ENCODE measurements at places on chromosomes 12 and 14.

GRCh38 chr14:61458766-61459165, 137.4 kb downstream of the PRKCH start:
- no peak for DNase-seq

DNA sequence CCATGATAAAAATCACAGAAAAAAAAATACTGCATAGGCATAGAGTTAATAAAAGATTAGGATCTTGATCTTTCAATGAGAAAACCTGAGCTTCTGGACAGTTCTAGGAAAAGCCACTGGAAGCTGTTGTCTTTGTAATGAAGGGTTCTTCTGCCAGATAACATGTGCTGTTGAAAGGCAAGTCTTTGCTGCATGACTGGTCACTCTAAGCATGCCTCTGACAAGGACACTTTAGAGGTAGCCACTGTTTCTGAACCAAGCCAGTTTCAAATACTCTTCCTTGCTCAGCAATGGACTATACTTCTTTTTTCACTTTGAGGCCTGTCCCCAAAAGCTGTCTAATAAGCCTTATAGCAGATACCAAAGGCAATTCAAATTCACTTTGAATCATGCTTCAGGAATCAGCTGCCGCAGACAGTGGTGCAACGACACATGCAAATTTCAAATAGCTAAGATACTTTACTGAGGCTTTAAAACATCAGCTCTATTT, 70.2 kb downstream of the BTG1 start:
- no peak for DNase-seq

DNA sequence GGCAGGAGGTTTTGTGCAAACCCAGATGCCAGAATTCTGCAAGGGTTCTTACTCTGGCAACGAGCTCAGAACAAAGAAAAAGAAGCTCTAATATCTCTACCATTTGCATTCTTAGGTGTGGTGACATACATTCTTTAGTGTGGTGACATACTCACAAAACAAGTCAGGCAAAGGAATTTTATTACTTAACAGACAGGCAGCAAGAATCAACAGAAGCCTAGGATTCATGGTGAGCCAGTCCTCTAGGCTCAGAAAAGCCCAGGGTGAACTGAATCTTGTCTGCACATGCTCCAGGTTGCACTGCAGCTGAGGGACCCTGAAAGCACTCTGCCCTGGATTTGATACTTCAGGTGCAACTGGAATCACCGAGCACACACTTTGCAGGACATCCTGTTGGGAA, 122.4 kb upstream of the PTPRQ start:
- DNase-seq = no peak

GRCh38 chr14:33454022-33454595, 496.8 kb downstream of the EGLN3 start:
- DNase-seq = no peak

DNA sequence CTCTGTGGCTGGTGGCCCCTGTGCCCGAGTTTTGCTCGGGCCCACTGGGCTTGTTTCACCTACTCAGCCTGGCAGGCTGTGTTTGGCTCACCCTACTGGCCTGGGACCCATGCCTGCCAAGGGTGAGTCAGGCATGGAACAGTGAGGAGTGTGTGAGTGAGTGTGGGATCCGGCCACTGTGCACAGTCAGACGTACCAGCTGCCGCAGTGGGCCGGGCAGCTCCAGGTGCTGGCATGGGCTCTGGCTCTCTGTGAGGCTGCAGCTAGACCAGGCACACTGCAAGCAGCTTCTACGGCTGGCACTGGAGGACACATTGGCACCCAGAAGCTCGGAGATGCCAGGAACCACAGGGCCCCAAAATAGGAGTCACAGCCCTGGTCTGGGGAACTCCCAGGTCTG, 40.6 kb downstream of the HSD17B6 start:
- no peak for DNase-seq

- no peak for DNase-seq
Measured at GRCh38 chr14:101511620-101512375, 49.5 kb upstream of the DIO3 start.

- DNase-seq = no peak
Measured at GRCh38 chr14:66601932-66602578, 94.1 kb downstream of the GPHN start.

GRCh38 chr14:68735856-68736255, 57.0 kb downstream of the ZFP36L1 start:
- DNase-seq = no peak

- no peak for DNase-seq
Measured at GRCh38 chr12:51904951-51905470, 2.3 kb upstream of the ACVRL1 start.

DNA sequence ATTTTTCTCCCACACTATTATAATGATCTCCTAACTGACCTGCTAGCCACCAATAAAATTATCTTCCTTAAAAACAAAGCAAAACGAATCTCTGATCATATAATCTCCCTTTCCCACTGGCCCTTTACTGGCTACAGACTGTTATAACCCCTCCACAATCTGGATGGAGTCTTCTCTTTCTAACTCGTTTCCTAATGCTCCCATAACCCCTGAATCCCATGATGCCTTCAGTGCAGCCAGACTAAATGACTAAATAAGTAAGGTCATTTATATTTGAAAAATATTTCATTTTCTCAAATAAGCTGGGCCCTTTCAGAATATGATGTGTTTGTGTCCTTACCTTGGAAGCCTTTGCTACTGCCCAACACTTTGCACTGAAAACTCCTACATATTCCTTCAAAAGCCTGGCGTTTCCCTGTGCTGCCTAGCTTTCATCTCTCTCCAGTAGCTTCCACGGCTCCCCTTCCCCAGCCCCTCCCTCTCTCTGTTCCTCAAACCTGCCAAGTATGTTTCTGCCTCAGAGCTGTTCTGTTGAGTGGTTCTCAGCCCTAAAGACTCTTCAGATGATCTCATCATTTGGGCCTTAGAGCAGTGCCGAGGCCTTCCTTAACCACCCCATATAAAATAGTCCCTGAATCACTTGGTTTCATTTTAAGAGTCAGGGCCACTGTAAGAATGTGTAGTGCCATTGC, 91.7 kb downstream of the MYRFL start:
- peak; percentile 14 for DNase-seq

- no peak for DNase-seq
Measured at GRCh38 chr12:95538656-95539055, 12.6 kb downstream of the USP44 start.

GRCh38 chr12:107522692-107523477, 162.7 kb upstream of the PWP1 start:
- no peak for DNase-seq

Measured in NCI-H510A (cell line).